ENCODE measurements at places on chromosomes 2 and 18. TPM values are rescaled to one million over a fixed set of nuclear protein-coding genes. Genes with fewer than 3 reads are reported as not detected.

Gene RIT2
- 0.10 TPM for polyA plus RNA-seq

Gene CD302
- polyA plus RNA-seq = 10.5 TPM

Gene TSN
- polyA plus RNA-seq = 79.9 TPM

Gene CPLX4
- 0.26 TPM for polyA plus RNA-seq

Gene REEP1
- polyA plus RNA-seq = 3.2 TPM

Gene CHRNG
- polyA plus RNA-seq = 1.9 TPM

Gene SPIRE1
- 31.6 TPM for polyA plus RNA-seq

Gene RESP18
- polyA plus RNA-seq = not detected

Gene MTLN
- polyA plus RNA-seq = 21.9 TPM

Gene RAPH1
- polyA plus RNA-seq = 16.2 TPM

Gene CD28
- polyA plus RNA-seq = 1.6 TPM

Gene HOXD12
- polyA plus RNA-seq = 0.52 TPM

Data from renal pelvis (tissue), 12 donors.